Omental fat pad (tissue), 4 donors: ENCODE measurements at places on chromosomes 2 and 18. TPM values are rescaled to one million over a fixed set of nuclear protein-coding genes. Genes with fewer than 3 reads are reported as not detected.

TBC1D8 gene
- 68.0 TPM for total RNA-seq

FHOD3 gene
- 1.9 TPM for total RNA-seq

GCG gene
- total RNA-seq = not detected

ANKRD29 gene
- total RNA-seq = 8.3 TPM

STPG4 gene
- total RNA-seq = not detected

FBXO41 gene
- 2.3 TPM for total RNA-seq

KRTCAP3 gene
- total RNA-seq = 1.3 TPM

NR4A2 gene
- 178 TPM for total RNA-seq

ACVR2A gene
- total RNA-seq = 16.3 TPM

REG1A gene
- total RNA-seq = not detected

VIL1 gene
- total RNA-seq = not detected

UGT1A5 gene
- not detected for total RNA-seq

GRCh38 chr18:58180172-58180571, 136.1 kb downstream of the NEDD4L start:
- no peak for DNase-seq

DNA sequence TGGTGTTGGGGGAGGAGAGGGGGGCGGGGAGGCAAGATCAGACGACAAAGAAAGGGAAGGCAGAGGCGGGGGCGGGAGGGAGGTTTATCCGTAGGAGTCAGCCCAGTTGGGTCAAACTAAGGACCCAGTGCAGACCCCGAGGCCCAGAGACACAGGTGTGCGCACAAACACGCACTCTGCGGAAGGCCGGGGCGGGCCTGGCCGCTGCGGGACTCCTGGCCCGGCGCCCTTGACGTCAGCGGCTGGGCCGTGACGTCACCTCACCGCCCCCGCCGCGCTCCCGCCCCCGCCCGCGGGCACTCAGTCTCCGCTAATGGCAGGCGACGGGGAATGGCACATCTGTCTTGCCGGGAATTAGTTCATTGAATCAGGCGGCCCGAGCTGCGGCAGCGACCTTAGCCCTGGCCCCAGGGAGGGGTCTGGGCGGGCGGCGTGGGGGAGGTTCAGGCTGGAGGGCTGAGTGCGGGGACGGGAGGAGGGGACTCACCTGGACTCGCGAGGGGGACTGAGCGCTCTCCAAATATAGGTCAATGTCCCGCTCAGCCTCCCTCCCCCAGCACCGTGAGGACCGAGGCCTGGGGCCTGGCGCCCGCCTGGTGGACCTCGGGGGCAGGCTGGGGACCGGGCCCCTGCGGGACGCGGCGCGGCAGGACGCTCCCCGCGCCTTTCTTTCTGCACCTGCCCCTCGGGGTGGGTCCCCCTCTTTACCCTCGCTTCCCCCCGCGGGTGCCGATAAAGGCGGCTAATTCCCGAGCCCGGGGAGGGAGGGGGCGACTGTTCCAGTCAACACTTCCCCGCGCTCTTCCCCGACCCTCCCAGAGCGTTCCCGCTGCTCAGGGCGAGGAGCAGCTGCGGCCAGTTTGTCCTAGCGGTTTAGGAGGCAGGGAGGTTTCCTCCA, 15.5 kb upstream of the ECEL1 start:
- no peak for DNase-seq

- DNase-seq = no peak
These were observed 248.7 kb downstream of the PTPRM start for GRCh38 chr18:7815787-7816186.

DNA sequence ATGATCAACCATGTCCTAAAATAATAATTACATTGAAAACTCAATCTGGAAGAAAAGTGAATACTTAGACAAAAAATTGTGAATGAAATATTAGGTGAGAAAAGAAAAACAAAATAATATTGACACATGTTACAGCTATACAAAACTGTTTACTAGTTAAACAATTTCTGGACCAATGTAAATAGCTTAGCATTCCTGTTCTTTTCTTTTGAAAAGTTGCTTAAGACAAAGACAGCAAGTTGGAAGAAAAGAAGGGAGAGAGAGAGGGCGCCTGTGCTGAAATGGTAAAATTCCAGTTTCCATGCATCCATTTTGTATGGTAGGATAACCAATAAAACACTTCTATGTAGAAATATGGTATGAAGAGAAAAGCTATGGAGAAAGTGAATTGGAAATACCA, 94.1 kb upstream of the RFX8 start:
- DNase-seq = no peak

GRCh38 chr2:41610501-41611190, 437.2 kb upstream of the PKDCC start:
- no peak for DNase-seq

- DNase-seq = no peak
These were observed 283.0 kb downstream of the RND3 start for GRCh38 chr2:150204451-150204850.

GRCh38 chr2:53500181-53500580, 267.4 kb upstream of the CHAC2 start:
- DNase-seq = no peak

GRCh38 chr2:171345971-171346722, 87.6 kb downstream of the METTL8 start:
- DNase-seq = no peak

- DNase-seq = no peak
These were observed 135.5 kb upstream of the CREB1 start for GRCh38 chr2:207394203-207394781.

GRCh38 chr2:100948942-100949811, 52.9 kb upstream of the RPL31 start:
- DNase-seq = no peak

DNA sequence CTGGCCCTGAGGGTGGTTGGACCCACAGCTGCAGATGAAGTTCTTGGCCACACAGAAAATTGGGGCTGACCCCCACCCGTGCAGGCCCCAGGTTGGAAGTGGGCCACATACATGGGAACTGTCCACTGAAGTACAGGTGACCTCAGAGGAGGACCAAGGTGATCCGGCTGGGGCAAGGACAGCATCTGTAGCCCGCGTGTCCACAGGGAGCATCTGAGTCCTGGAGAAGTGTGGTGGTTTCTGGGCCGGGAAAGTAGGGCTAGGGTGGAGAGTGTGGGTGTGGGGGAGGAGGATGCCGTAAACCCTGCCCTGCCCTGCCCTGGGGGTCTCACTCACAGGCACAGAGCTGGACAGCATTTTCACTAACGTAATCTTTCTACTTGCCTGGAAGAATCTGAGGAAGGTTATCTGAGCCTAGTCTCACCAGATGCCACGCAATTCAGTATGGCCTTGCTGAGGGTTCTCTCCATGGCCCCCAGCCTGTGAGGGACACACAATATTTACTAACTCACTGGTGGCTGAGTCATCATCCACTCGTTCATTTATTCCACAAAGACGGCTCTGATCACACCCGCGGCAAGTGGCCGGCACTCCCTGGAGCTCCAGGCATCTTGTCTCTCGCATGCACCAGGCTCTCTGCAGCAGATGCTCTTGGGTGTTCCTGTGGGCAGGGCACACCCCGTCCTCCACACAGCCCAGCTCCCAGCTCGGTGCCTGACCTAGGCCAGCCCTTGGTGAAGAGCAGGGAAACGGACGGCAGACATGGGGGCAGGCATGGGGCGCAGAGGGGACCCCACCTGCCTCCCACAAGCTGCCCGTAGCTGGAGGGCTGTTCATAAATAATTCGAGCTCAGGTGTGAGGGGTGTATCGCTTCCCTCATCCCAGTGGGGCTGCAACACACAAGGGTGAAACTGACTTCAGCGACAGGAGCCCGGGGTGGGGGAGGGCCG, 51.2 kb downstream of the INHBB start:
- no peak for DNase-seq

DNA sequence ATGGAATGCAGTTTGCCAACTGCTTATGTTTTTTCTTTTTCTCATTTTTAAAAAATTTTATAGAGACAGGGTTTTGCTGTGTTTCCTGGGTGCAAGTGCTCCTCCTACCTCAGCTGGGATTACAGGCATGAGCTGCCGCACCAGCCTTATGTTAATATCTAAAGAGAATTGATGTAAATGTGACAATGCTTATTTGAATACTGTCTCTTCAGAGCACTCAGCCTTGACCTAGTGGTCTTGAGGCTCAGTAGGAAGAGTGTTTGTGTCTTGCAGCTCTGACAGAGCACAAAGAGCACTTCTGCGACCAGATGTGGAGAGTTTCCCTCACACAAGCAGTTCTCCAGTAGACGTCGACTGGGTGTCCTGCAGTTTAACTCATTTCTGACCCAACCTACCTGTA, 55.3 kb downstream of the ARHGEF4 start:
- DNase-seq = no peak

DNA sequence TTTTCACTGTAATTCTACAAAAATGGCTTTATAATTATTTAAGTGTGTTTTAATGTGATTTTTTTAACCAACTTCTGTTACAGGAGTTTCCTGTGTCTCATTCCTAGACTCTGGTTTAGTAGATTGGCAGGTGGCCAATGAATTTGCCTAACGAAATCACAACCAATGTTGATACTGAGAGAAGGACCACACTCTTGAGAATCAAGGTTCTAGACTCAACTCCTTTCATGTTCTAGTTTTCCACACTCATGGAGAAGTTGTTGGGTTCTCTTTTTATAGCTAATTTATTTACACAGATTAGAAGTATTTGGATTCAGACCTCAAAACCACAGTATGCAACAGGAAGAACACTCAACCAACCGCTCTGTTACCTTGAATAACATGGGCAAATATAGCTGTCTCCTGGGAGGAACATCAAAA, 22.6 kb upstream of the USP34 start:
- DNase-seq = no peak

- no peak for DNase-seq
These were observed 10.6 kb upstream of the CEP68 start for GRCh38 chr2:65045651-65046050.
